ENCODE measurements at places on chromosomes 6 and 20.

- no peak for DNase-seq
Observed at GRCh38 chr6:135014353-135014832, 40.2 kb downstream of the HBS1L start.

DNA sequence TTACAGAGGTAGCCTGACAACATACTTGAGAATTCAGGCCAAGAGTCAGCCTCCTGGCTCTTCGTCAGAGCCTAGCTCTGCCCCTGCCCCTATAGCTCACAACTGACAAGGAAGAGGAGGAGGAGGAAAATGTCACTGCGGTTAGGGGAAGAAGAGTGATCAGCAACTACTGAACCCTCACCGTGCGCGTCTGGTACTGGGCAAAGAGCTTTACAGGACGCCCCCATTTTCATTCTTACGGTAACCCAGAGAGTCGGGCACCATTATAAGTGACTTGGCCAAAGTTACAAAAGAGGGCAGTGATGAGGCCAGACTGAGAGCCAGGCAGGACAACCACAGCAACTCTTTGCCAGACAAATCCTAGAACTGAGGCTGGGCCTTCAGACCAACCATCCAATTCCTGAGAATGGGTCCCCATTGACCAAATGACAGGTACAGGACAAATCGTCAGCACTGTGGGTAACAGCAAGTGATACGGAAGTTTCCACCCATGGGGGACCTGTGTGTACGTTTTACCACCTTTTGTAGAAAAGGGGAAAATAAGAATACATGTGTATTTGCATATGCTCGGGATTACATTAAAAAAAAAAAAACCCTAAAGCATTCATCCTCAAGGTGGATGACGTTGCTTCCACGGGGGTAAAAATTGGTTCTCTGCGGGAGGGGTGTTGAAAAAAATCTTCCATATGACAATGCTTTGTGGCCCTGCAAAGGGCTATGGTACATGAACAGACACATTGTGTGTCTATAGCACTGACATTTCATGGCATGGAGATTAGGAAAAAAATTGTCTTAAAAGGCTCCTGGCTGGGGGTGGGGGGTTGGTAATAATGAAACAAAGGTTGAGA is 118.0 kb downstream of the NFATC2 start:
- DNase-seq: no peak

DNA sequence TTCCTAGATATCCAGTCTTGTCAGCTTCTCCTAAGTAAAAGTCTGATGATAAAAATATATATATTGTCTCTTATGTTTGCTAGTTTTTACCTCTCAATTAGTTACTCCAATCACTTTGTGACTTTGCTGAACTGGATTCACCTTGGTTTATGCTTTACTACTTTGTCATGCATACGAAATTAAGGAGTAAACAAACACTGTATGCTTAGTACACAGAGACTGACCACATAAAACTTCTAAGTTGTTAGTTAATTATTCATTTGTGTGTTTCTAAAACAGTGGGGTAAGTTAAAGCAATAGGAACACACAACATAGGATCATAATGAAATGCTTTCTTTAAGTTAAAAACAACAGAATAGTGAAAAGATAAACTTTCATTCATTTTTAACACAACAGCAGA is 877.3 kb upstream of the MAP3K7 start:
- DNase-seq: no peak

DNA sequence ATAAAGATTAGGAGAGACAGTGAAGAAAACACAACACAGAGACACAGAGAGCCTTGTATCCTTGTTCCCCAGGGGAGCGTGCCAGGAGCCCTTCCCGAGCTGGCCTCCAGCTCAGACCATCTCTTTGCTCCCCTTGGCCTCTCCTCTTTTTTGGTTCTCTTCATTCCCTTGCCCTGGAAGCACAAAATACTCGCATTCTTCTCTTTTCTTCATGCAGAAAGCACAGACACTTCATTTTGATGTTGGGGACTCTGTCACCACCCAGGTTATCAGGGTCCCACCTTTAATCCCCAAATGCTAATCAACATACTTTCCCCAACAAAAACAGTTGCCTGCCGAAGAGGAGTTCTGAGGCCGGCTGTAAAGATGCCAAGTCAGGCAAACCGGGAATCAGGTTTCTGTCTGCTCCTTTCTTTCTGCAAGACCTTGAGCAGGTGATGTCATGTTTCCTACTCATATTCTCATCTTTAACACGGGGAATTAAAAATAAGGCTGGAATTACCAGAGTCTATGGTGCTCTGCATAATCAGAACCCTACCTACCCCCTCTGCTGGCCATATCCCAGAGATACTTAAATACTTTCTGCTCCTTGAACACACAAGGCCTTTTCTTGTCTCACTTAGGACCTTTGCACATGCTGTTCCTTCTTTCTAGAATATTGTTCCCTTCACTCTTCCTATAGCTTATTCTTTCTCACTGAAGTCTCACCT is 21.7 kb downstream of the TGM6 start:
- DNase-seq: no peak

- no peak for DNase-seq
Observed at GRCh38 chr20:16552015-16552414, 21.2 kb downstream of the KIF16B start.

DNA sequence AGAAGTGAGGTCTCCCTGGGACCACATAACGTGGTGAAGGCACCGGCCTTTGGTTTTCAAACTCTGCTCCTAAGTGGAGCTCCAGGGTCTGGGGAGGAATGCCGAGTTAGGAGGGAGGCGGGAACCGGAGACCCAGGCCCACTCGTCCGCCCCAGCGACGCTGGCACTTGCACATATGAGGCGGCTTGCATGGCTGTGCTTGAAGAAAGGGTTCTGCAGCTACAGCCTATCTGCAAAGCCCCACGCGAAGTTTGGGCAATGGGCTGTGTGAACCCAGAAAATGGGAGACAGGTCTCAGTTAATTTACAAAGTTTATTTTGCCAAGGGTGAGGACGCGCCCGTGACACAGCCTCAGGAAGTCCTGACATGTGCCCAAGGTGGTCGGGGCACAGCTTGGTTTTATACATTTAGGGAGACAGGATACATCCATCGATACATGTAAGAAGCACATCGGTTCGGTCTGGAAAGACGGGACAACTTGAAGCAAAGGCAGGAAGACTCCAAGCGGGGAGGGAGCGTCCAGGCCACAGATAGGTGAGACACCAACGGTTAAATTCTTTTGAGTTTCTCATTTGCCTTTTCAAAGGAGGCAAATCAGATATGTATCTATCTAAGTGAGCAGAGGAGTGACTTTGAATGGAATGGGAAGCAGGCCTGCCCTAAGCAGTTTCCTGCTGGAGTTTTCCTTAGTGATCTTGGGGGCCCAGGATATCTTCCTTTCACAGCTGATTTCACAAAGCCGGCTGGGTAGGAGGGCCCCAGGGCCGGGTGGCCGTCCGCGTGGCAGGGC is 782 bp upstream of the PCMTD2 start:
- DNase-seq: no peak

- DNase-seq: no peak
Observed at GRCh38 chr6:121682666-121683065, 247.2 kb downstream of the GJA1 start.

GRCh38 chr6:44664716-44665115 is 277.2 kb downstream of the CDC5L start:
- no peak for DNase-seq

Measured in NCI-H2081 treated with DMSO at 0.1 percent for 48 hours (cell line).